ENCODE measurements at places on chromosomes 16 and 17. TPM values are rescaled to one million over a fixed set of nuclear protein-coding genes. Genes with fewer than 3 reads are reported as not detected.

The LAT gene
- total RNA-seq: 1.5 TPM

The ATP2A3 gene
- total RNA-seq: 14.6 TPM

The DPEP2 gene
- not detected for total RNA-seq

The GNG13 gene
- not detected for total RNA-seq

The MYH1 gene
- total RNA-seq: 0.09 TPM

The VTN gene
- total RNA-seq: 3.4 TPM

The BFAR gene
- total RNA-seq: 80.2 TPM

The TBC1D3I gene
- not detected for total RNA-seq

The TMEM98 gene
- 87.3 TPM for total RNA-seq

The UTS2R gene
- total RNA-seq: not detected

The FOXL1 gene
- 1.8 TPM for total RNA-seq

The FOXN1 gene
- not detected for total RNA-seq

The TVP23C gene
- 45.7 TPM for total RNA-seq

The DERL2 gene
- total RNA-seq: 38.0 TPM

The DEXI gene
- 52.9 TPM for total RNA-seq

The PNMT gene
- total RNA-seq: not detected

The SSTR5 gene
- not detected for total RNA-seq

The SOX9 gene
- total RNA-seq: 11.9 TPM

The MEAK7 gene
- total RNA-seq: 14.8 TPM

The RHBDL1 gene
- 6.5 TPM for total RNA-seq

The OR3A2 gene
- not detected for total RNA-seq

The C1QTNF8 gene
- total RNA-seq: not detected

The SRCIN1 gene
- not detected for total RNA-seq

The PSME3IP1 gene
- total RNA-seq: 59.4 TPM

The KRT39 gene
- not detected for total RNA-seq

The TLK2 gene
- 81.1 TPM for total RNA-seq

The STH gene
- not detected for total RNA-seq

The PSMB3 gene
- 237 TPM for total RNA-seq

The SPATA22 gene
- total RNA-seq: not detected

The TBKBP1 gene
- 9.6 TPM for total RNA-seq

The CMTM3 gene
- total RNA-seq: 14.8 TPM

The ZCCHC14 gene
- 11.4 TPM for total RNA-seq

The NEUROD2 gene
- total RNA-seq: not detected

The ABHD15 gene
- 8.0 TPM for total RNA-seq

The SLFN11 gene
- 30.3 TPM for total RNA-seq

The CHST5 gene
- 0.23 TPM for total RNA-seq

The OR3A3 gene
- total RNA-seq: not detected

The OR2C1 gene
- total RNA-seq: 0.14 TPM

The FBXW10B gene
- total RNA-seq: 0.92 TPM

The DOC2B gene
- not detected for total RNA-seq

The HOXB8 gene
- 0.97 TPM for total RNA-seq

The PRKCB gene
- under 0.01 TPM for total RNA-seq

The ZNF785 gene
- total RNA-seq: 11.6 TPM

The OR4D1 gene
- total RNA-seq: not detected

The LRRC37A3 gene
- total RNA-seq: 3.6 TPM

The AANAT gene
- not detected for total RNA-seq

The ABCA6 gene
- 4.5 TPM for total RNA-seq
